ENCODE measurements at places on chromosomes 2 and 18.

DNA sequence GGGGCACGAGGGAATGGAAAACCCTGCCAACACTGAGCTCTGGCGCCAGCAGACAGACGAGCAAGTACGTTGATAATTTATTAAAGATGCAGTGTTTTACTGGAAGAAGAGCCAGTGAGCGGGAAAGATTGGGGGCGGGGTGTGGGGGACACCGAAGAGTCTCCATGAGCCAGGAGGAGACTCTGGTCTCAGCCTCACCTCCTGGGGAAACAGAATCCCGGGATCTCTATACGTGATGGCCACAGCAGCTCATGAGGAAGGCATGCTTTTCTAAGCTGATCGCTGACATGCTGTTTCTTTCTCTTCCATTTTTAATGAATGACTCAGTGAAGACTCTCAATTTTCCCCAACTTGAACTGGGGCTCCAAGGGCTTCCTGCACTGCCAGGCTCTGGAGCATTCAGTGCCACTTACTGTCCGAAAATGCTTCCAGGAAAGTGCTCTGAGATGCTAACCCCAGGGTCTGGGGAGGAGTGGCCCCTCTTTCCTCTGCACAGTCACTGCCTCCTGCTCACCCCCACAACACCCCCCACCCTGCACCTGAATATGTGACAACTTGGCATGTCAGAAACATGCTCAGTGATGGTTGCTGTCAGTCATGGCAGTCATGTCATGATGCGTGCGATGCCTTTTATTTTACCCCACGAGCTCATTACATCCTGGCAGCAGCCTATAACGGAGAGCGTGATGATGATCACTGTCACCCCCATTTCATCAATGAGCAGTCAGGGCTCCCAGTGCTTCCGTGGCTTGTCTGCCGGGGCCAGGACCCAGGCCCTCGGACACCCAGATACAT, 164.2 kb upstream of the CAPN13 start:
- DNase-seq: peak; percentile 8

DNA sequence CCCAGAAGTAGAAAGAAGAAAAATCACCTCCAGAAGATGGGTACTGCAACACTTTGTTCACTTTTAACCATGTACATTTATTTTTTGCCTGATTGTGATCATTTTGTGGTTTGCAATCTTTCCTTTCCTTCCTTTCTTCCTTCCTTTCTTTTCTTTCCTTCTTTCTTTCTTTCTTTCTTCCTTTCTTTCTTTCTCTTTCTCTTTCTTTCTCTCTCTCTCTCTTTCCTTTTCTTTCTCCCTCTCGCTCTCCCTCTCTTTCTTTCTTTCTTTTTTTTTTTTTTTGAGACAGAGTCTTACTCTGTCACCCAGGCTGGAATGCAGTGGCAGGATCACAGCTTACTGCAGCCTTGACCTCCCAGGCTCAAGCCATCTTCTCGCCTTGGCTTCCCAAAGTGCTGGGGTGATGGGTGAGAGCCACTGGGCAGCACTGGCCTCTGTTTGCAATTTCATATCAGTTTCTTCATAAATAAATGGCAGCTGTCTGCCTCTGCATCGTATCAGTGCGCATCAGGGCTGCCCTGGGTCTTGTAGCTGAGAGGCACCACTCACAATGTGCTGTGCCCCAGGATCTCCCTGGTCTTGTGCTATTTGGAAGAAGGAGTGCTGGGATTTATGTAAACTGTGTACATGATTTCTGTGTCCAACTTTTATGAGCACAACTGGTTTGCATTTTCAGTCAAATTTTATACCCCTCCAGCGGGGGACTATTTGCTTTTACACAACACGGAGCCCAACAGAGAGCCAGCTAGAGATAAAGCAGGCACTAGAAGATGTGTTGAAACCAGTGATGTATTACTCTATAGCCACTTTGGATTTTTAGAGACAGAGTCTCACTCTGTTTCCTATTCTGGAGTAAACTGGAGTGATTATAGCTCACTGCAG, 6.9 kb upstream of the LIMS2 start:
- no peak for DNase-seq

- no peak for DNase-seq
Observed at GRCh38 chr2:163834221-163834620, 98.4 kb upstream of the FIGN start.

DNA sequence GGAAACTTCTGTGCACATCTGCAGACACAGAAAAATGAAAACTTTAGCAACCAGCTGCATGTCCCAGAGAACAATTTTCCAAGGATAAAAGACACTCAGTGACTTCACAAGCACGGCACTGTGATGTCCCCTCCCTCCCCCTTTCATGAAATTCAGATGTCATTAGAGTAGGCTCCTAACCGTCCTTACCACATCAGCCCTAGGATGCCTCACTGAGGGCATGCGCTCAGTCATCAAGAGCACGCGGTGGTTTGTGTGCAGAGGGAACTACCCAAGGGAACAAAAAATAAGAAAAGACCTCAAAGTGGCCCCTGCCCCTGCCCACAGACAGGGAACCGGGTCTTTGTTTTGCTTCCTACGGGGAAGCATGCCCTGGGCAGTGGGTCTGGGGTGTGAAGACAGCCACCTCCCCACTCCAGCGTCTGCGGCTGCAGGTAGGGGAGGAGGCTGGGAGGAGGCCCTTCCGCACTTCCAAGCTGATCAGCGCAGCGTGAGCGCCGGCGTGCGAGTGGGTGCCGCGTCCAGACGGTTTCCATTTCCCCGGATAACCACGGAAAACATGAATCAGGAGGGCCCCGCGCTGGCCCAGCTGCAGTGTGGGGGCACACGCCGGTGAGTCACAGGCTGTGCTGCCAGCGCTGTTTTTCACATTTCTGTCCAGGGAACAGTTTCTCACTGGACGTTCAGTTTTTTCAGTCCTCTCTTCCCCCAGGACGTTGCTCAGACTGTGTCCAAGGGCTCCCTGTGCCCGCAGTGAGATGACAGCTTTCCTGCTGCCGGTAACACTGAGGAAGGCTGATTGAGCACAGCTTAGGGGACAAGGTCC, 70.6 kb downstream of the COPS8 start:
- DNase-seq: peak; percentile 77

DNA sequence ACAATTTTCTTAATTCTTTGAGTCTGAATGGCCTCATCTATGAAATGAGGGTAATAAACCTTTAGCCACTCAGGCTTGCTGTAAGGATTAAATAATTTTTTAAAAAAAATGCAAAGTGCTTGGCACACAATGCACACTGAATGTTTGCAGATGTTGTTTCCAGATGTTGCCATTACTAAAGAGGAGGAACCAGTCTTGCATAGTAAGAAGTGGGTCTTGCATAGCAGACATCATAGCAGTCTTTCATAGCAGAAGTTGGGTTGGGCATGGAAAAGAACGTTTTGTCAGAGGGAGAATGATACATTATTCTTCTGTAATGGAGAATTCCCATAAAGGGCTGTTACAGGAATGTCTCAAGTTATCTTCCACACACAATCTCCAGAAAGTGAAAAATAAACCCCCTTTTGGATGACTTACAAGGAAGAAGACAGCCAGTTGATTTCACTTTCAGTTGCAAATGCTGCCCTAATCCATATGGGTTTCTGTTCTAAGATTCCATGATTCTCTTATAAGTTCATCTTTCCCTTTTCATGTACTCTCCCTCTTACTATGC, 327.7 kb downstream of the SUCLG1 start:
- no peak for DNase-seq

DNA sequence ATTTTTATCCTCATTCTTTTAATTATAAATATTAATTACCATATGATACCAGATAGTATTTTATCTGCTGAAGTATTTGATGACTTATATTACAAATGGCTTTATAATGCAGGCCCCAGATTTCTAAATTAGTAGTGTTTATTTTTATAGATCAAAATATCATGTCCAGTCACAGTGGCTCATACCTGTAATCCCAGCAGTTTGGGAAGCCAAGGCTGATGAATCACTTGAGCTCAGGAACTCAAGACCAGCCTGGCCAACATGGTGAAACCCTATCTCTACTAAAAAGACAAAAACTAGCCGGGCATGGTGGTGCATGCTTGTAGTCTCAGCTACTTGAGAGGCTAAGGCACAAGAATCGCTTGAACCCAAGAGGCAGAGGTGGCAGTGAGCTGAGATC, 100.1 kb upstream of the ARHGAP15 start:
- no peak for DNase-seq

- no peak for DNase-seq
Observed at GRCh38 chr2:69827796-69828540, 1.5 kb upstream of the GMCL1 start.

GRCh38 chr2:159506202-159506601, 110.1 kb downstream of the BAZ2B start:
- no peak for DNase-seq

- no peak for DNase-seq
Observed at GRCh38 chr2:25420820-25421237, 79.1 kb upstream of the DNMT3A start.

GRCh38 chr2:149587220-149587949, at the start of gene MMADHC:
Gene MMADHC, minus strand, starts transcription at chr2:149587775. Its CDS starts 678 bp downstream, at chr2:149587097.
- DNase-seq: peak; percentile 95

DNA sequence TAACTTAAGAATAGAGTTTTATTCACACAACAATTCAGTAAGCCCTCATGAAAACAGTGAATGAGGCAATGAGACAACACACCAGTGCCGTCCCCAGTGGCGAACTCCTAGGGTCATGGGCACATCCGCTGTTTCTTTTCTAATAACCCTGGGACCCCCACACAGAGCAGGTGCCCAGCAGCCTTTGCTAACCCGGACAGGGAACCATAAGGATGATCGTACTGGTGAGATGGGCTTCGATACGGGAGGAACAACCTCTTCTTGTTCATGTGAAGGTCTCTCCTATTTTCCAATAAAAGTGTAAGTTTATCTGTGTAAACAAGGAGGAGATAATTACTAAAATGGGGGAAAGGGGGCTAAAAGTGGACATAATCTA, 97.4 kb upstream of the MGAT4A start:
- no peak for DNase-seq

- DNase-seq: no peak
Observed at GRCh38 chr2:105442721-105443120, 43.9 kb upstream of the FHL2 start.

GRCh38 chr2:217746808-217747207, 256.0 kb downstream of the TNS1 start:
- DNase-seq: no peak
